Effector CD4-positive, alpha-beta T cell (primary cell): ENCODE measurements at places on chromosomes 2 and 18.

GRCh38 chr2:48566592-48567310 is 36.8 kb downstream of the STON1 start:
- no peak for DNase-seq

GRCh38 chr18:23134780-23135549 is at the start of gene CABLES1:
Gene CABLES1 (plus strand): TSS chr18:23135485. CDS start chr18:23135763, 278 bp downstream.
- no peak for DNase-seq

GRCh38 chr2:100064592-100065428 is 77.6 kb downstream of the AFF3 start:
- DNase-seq = no peak

DNA sequence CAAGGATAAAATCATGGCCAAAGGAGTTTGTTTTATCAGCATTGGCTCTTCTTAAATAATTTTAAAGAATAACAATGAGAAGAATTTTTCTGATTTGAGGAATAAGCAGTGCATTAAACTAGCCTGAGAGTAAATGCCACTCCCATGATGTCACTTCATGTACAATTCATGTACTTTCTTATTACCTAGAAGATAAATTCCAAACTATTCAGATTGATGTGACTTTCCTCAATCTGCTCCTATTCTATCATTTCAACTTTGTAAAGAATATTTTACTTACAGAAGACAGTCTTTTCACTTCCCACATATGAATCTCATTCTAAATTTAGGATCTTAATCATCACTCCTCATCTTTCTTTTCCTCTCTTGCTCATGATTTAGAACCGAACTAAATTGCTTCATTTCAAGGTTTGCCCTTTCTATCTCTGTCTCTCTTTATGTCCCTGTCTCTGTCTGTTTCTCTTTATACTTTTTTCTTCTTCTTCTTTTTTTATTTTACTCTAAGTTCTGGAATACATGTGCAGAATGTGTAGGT is 1142.0 kb upstream of the PIK3C3 start:
- DNase-seq = no peak

DNA sequence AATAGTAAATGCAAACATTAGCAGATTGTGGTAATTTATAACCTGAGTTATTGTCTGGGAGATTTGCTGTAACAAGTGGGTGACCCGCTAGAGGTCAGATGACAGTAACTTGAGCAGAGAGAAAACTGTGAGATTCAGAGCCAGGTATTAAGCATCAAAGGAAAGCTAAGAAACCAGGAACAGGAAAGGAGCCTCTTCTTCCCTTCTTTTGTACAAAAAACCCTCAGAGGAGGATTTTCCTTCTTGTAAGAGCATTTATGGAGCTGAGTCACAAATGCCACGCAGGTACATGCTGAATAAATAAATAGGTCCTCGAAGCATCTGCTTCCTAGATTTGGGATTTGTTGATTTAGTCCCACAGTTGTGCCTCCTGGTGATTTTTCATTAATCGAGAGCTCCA is 146.5 kb downstream of the SH3BP4 start:
- no peak for DNase-seq

- no peak for DNase-seq
These were observed 25.9 kb downstream of the HS6ST1 start for GRCh38 chr2:128292599-128293425.

- no peak for DNase-seq
These were observed 161.8 kb downstream of the DYSF start for GRCh38 chr2:71614976-71615766.

GRCh38 chr2:234444242-234444730 is 52.6 kb downstream of the ARL4C start:
- no peak for DNase-seq

- no peak for DNase-seq
These were observed 14.7 kb downstream of the FAM228A start for GRCh38 chr2:24189551-24189950.

- DNase-seq = no peak
These were observed 150.7 kb downstream of the TSN start for GRCh38 chr2:121906170-121906569.

DNA sequence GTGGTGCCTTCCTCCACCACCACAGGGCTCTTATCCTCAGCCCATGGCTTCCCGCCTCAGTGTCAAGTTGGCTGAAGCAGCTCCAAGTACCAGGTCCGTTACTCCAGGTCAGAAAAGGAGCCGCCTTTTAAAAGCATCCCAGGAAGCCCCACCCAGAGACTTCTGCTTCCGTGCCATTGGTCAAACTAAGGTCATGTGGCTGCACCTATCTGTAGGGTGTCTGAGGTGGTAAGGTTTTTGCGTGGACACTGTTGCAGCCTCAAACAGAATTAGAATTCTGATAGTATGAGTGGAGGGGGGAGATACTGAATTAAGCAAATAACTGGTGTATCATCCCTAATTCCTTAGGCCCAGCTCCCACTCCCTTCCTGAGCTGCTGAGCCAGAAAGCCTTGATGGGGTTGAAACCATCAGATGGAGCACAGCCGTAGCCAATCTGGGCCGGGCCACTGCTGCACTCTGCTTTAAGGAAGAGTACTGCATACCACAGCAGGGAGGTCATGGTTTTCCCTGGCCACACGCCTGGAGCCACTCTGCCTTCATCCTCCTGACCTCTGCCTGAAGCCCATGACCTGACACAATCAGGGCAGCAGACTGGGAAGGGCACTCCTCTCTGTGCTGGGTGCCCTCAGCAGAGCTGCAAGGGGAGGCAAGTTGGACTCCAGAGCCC is 8.4 kb downstream of the TMEM247 start:
- DNase-seq = no peak

DNA sequence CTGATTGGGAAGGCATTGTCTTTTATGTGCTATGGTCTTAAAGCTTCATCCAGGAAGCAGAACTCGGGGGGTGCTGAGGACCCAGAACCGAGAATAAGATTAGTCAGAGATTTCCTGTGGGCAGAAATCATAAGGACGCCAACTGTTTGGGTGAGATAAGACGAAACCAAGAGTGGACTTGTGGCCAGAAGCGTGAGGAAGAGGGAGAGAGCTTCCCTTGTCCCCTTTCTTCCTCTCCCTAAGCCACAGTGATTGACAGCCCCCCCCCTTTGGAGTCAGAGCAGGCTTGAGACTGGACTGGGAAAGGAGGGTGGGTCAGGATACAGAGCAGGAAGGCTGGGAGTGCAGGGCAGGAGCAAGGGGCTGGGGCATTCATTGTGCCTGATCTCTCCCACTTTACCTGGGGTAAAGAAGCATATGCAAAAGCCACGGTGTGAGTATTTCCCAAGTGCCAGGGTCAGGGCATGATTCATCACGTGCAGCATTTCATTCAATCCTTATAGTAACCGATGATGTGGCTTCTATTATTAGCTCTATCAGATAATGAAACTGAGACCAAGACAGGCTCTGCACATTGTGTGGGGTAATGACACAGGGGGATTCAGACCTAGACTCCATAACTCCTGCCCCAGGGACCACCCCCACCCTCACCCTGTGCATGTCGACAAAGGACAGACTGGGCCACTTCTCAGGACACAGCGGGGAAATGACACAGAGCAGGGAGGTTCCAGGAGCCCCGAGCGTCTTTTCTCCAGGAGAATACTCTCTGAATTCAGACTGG is 3.0 kb upstream of the IL1RN start:
- DNase-seq = no peak

- DNase-seq = no peak
These were observed 1072.1 kb upstream of the FANCL start for GRCh38 chr2:59312967-59313940.

DNA sequence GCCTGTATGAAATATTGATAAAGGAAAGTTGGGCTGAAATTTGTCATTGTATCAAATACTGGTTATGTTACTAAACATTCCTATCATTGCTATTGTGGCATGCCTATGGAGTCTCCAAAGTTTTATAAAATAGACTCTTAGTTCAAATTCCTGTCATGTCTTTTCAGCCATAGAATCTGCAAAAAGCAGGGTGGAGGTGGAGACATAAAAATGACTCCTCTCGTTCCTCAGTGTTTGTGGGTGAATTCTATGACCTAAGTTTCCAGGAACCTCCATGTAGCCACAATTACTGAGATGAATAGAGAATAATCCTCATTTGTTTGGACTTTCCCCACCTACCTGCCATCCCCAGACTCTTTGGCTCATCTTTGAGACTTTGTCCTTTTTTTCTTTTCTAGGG is 326.3 kb upstream of the ETAA1 start:
- no peak for DNase-seq

DNA sequence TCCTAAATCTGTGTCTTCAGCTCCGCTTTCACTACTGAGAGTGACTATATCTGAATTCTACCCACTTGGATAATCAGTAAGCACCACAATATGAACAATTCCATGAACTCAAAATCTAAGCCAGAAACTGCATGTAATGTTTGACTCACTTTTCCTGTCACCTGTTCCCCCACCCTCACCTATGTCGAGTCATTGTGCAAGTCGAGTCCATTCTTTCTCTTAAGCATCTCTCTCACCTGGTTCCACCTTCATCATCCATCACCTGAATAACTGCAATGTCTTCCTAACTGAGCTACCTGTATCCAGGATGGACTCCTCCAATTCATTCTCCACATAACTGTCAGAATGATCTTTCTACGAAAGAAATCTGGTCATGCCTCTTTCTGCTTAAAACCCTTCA is 58.2 kb downstream of the PPP1R1C start:
- DNase-seq = no peak

- no peak for DNase-seq
These were observed 29.2 kb downstream of the ZNF521 start for GRCh38 chr18:25322806-25323205.

- no peak for DNase-seq
These were observed 448.3 kb downstream of the CDH2 start for GRCh38 chr18:27728659-27729058.

DNA sequence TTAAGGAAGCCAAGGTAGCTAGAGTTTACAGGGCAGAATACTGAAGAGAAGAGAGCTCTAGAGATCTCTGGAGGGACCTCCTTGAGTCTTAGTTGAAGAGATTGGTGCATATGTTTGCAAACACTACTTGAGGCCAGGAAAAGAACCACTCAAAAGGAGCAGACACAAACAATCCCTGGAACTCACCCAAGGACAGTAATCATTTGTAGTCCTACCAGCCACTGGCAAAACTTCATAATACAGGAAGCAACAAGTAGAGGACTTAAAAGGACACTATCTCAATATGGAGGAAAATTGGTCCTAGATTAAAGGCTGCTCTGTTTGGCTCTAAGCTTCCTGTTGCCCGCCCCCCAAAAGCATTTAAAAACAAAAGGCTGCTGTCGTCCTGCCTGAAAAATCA is 46.9 kb upstream of the UBXN4 start:
- no peak for DNase-seq

DNA sequence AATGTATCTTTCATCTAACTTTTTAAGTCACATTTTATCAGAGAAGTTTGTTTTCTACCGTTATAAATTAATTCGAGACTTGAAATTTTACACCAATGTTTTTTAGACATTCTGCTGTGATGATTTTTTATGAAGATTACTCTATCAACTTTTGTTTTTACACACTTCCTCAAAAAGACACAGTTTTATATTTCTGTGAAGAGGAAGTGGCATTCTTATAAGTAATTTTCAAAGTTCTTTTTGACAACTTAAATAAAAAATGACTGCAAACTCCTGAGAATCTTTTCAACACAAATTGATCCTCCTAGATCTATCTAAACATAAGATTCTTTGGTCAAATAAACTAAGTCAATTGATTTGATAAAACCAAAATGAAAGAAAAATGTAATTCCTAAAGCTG is 13.7 kb downstream of the ANKRD44 start:
- no peak for DNase-seq
